Pons (tissue), 1 donor: ENCODE measurements at places on chromosomes 7 and 10.
A peak's percentile ranks its signal among the peaks of the same experiment; 100 is the strongest.

GRCh38 chr10:129770286-129770685, 193.8 kb downstream of the EBF3 start:
- DNase-seq = no peak

DNA sequence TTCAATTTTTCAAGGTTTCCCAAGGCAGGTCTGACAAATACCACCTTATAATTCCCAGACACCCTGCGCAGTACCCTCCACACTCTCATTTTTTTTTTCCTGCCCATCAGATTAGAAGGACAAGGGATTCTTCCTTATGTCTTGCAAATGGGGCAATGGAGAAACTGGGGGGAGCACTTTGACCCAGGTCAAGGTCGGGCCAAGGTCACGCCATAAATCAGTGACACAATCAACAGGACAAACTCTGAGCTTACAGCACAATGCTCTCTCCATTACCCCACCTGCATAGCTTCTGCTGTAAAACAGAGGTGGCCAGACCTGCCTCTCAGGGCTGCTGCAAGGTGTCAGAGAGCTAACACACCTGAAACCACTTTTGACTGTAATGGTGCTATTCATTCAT, 254.4 kb upstream of the ZMIZ1 start:
- no peak for DNase-seq

GRCh38 chr10:60654813-60655464, 123.3 kb upstream of the CDK1 start:
- no peak for DNase-seq

GRCh38 chr7:128425850-128426249, 16.1 kb upstream of the IMPDH1 start:
- DNase-seq = peak; percentile 47

- no peak for DNase-seq
These were observed 14.8 kb downstream of the C7orf33 start for GRCh38 chr7:148605350-148605749.

DNA sequence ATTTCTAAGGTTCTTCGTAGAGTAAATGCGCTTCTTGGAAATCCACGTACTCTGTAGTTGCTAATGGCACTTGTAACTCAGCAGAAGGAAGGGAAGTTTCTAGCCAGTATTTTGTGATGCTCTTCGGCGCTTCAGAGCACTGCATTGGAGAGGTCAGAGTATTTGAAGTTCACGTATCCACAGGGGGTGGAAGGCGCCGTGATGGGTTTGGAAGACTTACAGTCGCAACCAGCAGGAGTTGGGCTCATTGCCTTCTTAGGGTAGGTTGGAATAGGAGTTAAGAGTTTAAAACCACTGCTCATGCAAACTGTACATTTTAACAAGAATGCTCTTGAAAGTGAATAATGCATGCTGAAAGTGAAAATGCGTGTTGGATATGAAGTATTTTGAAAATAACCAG, 49.1 kb downstream of the SHH start:
- no peak for DNase-seq

- no peak for DNase-seq
These were observed 10.7 kb downstream of the ATOH7 start for GRCh38 chr10:68221196-68221595.

- DNase-seq = no peak
These were observed 46.6 kb upstream of the ARHGAP12 start for GRCh38 chr10:31975157-31975765.
